Prostate gland (tissue), 2 donors: ENCODE measurements at places on chromosomes 4 and X.

DNA sequence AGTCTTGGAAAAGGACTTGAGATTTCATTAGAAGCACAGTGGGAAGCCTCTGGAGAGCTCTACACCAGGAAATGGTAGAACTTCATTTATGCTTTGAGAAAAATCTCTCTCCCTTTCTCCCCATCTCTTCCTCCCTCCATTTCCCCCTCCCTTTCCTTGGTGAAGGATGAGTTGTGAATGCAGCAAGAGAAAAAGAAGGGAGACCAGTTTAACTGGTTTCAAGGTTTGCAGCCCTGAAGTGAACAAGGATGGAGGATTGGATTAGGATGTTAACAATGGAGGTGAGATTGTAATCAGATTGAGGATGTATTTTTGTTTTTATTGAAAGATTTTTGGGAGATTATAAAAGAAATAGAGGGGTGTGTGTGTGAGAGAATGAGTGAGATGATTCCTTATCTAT is 99.5 kb downstream of the ANK2 start:
- H3K27me3 ChIP-seq, result no peaks in the 10 kb centered on the region
- H3K4me3 ChIP-seq, result no peak overlapping the region
- DNase-seq, result no peak
- no peaks in the 10 kb centered on the region for H3K4me1 ChIP-seq

DNA sequence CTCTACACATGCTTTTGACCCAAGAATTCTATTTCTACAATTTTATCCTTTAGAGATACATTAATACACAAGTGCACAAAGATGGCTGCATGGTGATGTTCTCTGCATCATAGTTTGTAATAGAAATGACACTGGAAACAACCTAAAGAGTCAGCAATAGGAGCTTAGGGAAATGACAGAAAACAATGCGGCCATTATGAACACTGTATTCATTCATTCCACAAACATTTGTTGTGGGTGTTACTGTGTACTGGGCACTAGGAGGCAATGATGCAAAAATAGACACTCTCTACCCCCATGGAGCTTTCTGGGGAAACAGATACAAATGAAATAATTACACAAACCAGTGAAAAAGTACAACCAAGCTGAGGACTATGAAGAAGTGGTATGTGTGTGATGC is 32.0 kb downstream of the IDS start:
- no peak overlapping the region for H3K4me3 ChIP-seq
- H3K4me1 ChIP-seq, result no peaks in the 10 kb centered on the region
- H3K36me3 ChIP-seq, result no peaks in the 10 kb centered on the region
- H3K27me3 ChIP-seq, result no peaks in the 10 kb centered on the region

GRCh38 chr4:80140194-80140593 is 57.1 kb upstream of the PRDM8 start:
- DNase-seq, result no peak
- no peak overlapping the region for H3K27ac ChIP-seq
- no peaks in the 10 kb centered on the region for H3K4me1 ChIP-seq

GRCh38 chrX:48696909-48697727 is 584 bp downstream of the SUV39H1 start:
- no peaks in the 10 kb centered on the region for H3K4me1 ChIP-seq
- no peaks in the 10 kb centered on the region for H3K36me3 ChIP-seq
- peak overlapping the region; percentile 63 for H3K4me3 ChIP-seq
- H3K27ac ChIP-seq, result peak overlapping the region; percentile 86

GRCh38 chr4:53122280-53123116 is 243.4 kb downstream of the SCFD2 start:
- H3K36me3 ChIP-seq, result no peaks in the 10 kb centered on the region
- no peaks in the 10 kb centered on the region for H3K4me1 ChIP-seq
- no peak overlapping the region for H3K27ac ChIP-seq
- no peak for DNase-seq

DNA sequence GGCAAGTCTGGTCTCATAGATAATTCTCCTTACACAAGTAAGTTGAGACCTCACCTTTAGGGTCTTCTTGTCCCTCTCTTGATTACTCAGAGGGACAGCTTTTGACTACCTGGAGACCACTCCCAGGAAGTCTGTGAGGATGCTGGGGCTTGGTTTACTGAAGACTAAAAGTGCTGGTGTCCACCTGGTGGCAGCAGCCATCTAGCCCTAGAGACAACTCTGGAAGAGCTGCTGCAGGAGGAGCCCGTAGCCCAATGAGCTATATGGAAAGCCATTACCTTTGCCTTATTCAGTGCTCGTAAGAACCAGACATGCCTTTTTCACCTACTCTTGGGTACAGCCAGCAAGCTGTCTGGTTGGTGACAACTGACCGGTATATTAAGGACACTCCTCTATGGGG is 7.3 kb downstream of the FGFBP2 start:
- H3K27me3 ChIP-seq, result no peaks in the 10 kb centered on the region
- no peaks in the 10 kb centered on the region for H3K4me1 ChIP-seq
- H3K36me3 ChIP-seq, result no peaks in the 10 kb centered on the region
- no peak overlapping the region for H3K4me3 ChIP-seq

- no peaks in the 10 kb centered on the region for H3K4me1 ChIP-seq
- H3K4me3 ChIP-seq, result no peak overlapping the region
- H3K27me3 ChIP-seq, result no peaks in the 10 kb centered on the region
Measured at GRCh38 chrX:71949363-71949762, 38.7 kb downstream of the NHSL2 start.

- no peak for DNase-seq
- no peaks in the 10 kb centered on the region for H3K4me1 ChIP-seq
- H3K4me3 ChIP-seq, result no peak overlapping the region
- H3K36me3 ChIP-seq, result no peaks in the 10 kb centered on the region
- H3K27me3 ChIP-seq, result no peaks in the 10 kb centered on the region
Measured at GRCh38 chrX:149060921-149061320, 444.2 kb downstream of the IDS start.

GRCh38 chr4:179747218-179747910 is 2305.1 kb upstream of the AGA start:
- H3K27ac ChIP-seq, result no peak overlapping the region
- H3K4me1 ChIP-seq, result no peaks in the 10 kb centered on the region
- no peaks in the 10 kb centered on the region for H3K27me3 ChIP-seq
- no peak for DNase-seq
- no peaks in the 10 kb centered on the region for H3K36me3 ChIP-seq
- no peak overlapping the region for H3K4me3 ChIP-seq

GRCh38 chr4:147596377-147596776 is 20.8 kb upstream of the TMEM184C start:
- no peak for DNase-seq
- H3K27ac ChIP-seq, result no peak overlapping the region
- H3K4me1 ChIP-seq, result no peaks in the 10 kb centered on the region
- H3K27me3 ChIP-seq, result no peaks in the 10 kb centered on the region

- DNase-seq, result no peak
- no peak overlapping the region for H3K27ac ChIP-seq
- no peaks in the 10 kb centered on the region for H3K36me3 ChIP-seq
- no peak overlapping the region for H3K4me3 ChIP-seq
Measured at GRCh38 chr4:183544109-183544508, 39.3 kb downstream of the ING2 start.

GRCh38 chrX:111200327-111200726 is 70.0 kb downstream of the CAPN6 start:
- H3K27me3 ChIP-seq, result no peaks in the 10 kb centered on the region
- no peak for DNase-seq
- no peaks in the 10 kb centered on the region for H3K4me1 ChIP-seq
- no peaks in the 10 kb centered on the region for H3K36me3 ChIP-seq
- H3K4me3 ChIP-seq, result no peak overlapping the region

GRCh38 chr4:79272126-79272525 is 53.7 kb downstream of the NAA11 start:
- no peak for DNase-seq
- H3K36me3 ChIP-seq, result no peaks in the 10 kb centered on the region
- no peak overlapping the region for H3K27ac ChIP-seq
- H3K4me1 ChIP-seq, result no peaks in the 10 kb centered on the region

DNA sequence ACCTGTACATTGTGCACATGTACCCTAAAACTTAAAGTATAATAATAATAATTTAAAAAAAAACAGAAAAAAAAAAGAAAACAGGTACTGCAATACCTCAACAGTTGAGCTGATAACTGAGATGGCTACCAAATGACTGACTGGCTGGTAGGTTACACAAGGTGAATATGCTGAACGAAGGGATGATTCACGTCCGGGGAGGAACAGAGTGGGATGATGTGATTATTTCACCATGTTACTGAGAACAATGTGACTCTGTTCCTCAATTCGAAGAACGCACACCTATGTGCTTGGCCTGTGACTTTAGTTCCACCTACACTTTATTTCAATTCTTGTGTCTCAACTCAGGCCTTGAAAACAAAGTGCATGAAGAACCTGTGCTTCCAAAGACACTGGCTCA is 111.7 kb downstream of the CXXC4 start:
- H3K4me1 ChIP-seq, result no peaks in the 10 kb centered on the region
- no peak overlapping the region for H3K4me3 ChIP-seq
- no peaks in the 10 kb centered on the region for H3K27me3 ChIP-seq
- H3K27ac ChIP-seq, result no peak overlapping the region
- DNase-seq, result no peak

GRCh38 chr4:5444918-5445517 is 263.3 kb downstream of the EVC2 start:
- DNase-seq, result no peak
- H3K36me3 ChIP-seq, result no peaks in the 10 kb centered on the region
- H3K4me1 ChIP-seq, result no peaks in the 10 kb centered on the region
- H3K27ac ChIP-seq, result no peak overlapping the region

- H3K27me3 ChIP-seq, result no peaks in the 10 kb centered on the region
- no peak for DNase-seq
- H3K4me3 ChIP-seq, result no peak overlapping the region
- H3K36me3 ChIP-seq, result no peaks in the 10 kb centered on the region
- H3K4me1 ChIP-seq, result no peaks in the 10 kb centered on the region
Measured at GRCh38 chrX:41688156-41688555, 617 bp upstream of the GPR34 start.

- H3K27ac ChIP-seq, result no peak overlapping the region
- DNase-seq, result no peak
- H3K4me3 ChIP-seq, result no peak overlapping the region
- no peaks in the 10 kb centered on the region for H3K36me3 ChIP-seq
- H3K4me1 ChIP-seq, result no peaks in the 10 kb centered on the region
Measured at GRCh38 chrX:131827935-131828334, 195.2 kb upstream of the STK26 start.

GRCh38 chr4:102563000-102563399 is 61.8 kb downstream of the NFKB1 start:
- no peaks in the 10 kb centered on the region for H3K4me1 ChIP-seq
- DNase-seq, result no peak
- no peak overlapping the region for H3K27ac ChIP-seq
- H3K4me3 ChIP-seq, result no peak overlapping the region
- no peaks in the 10 kb centered on the region for H3K36me3 ChIP-seq

DNA sequence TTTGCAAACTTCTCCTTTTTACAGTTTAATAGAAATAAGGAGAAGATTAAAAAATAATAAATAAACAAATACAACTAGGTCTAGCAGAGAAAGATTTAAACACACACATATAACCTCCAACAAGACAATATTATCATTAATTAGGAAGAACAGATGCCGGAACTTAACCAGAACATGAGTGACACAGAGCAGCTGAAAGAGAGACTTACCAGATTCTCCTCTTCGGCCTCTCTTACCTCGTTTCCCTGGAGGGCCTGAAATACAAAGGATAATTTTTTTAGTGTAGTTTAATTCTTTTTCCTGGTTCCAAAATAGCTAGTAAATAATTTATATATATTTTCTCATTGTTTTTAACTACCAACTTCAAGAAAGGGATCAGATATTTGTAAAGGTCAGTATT is 252.5 kb downstream of the COL25A1 start:
- no peak for DNase-seq
- no peaks in the 10 kb centered on the region for H3K27me3 ChIP-seq
- no peaks in the 10 kb centered on the region for H3K4me1 ChIP-seq
- no peak overlapping the region for H3K4me3 ChIP-seq

DNA sequence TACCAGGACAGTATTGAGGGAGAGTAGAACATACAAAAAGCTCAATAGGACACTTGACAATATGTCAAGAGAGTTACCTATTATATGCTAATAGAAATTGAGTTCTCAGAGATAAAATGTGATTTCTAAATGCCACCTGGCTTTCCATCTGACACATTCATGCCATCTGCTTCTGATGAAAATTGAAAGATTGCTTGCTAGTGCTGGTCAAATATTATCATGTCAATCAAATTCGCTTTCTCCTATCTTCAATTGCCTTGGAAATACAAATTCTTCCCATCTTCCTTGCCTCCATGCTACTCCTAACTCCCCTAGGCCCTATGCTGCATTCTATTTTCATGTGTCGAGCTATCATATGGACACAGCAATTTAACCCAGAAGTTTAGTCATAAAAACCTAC is 1076.9 kb downstream of the ARAP2 start:
- no peaks in the 10 kb centered on the region for H3K27me3 ChIP-seq
- DNase-seq, result no peak
- H3K4me3 ChIP-seq, result no peak overlapping the region
- H3K36me3 ChIP-seq, result no peaks in the 10 kb centered on the region
- H3K4me1 ChIP-seq, result no peaks in the 10 kb centered on the region

- no peaks in the 10 kb centered on the region for H3K4me1 ChIP-seq
- H3K36me3 ChIP-seq, result no peaks in the 10 kb centered on the region
- no peaks in the 10 kb centered on the region for H3K27me3 ChIP-seq
- H3K4me3 ChIP-seq, result no peak overlapping the region
Measured at GRCh38 chrX:79065696-79066095, 78.8 kb upstream of the GPR174 start.

DNA sequence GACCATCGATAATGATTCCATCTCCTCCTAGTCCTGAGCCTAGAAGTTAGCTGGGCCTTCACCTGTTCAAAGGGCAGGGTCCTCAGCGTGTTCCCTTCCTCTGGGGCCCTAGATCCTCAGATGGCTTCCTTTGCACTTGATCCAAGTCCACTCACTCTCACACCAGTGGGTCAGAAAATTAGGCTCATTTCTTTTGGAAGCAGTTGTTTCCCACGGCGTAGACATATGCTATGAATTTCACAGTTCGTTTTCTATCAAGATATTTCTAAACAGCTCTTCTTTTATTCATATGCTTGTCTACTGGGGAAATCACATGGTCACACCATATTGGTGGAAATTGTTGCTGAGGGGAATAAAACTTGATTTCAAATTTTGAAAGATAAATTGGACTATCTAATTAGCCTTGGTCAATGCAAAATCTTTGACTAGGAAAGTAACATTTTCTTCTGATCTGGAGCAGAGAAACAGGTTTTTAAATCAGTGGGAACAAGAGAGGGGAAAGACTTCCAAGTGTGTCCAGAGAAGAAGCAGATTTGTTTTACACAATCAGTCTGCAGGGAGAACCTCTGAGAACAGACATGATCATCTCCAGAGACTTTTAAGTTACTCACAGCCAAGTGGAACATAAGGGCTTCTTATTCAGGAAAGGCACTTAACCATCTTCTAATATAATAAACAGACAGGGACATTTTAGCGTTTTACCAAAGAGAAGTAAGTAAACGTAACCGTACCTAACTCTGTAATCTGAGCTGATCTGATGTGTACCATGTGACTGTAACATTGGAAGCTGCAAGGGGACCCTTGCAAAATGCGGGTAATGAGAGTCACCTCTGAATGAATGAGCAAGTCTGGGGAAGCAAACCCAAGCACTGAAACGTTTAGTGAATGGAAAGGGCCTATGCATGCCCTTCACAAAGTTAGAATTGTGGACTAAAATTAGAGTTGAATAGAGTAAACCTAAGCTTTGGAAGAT is 455.7 kb upstream of the FAT1 start:
- H3K27me3 ChIP-seq, result no peaks in the 10 kb centered on the region
- no peak overlapping the region for H3K4me3 ChIP-seq
- H3K36me3 ChIP-seq, result no peaks in the 10 kb centered on the region
- DNase-seq, result no peak
- no peak overlapping the region for H3K27ac ChIP-seq

- H3K27ac ChIP-seq, result no peak overlapping the region
- DNase-seq, result no peak
- H3K4me1 ChIP-seq, result no peaks in the 10 kb centered on the region
- no peaks in the 10 kb centered on the region for H3K36me3 ChIP-seq
- no peak overlapping the region for H3K4me3 ChIP-seq
Measured at GRCh38 chr4:84879651-84880200, 86.8 kb downstream of the WDFY3 start.

- H3K36me3 ChIP-seq, result no peaks in the 10 kb centered on the region
- peak overlapping the region; percentile 88 for H3K27ac ChIP-seq
- H3K4me1 ChIP-seq, result no peaks in the 10 kb centered on the region
Measured at GRCh38 chr4:148442832-148443511, 758 bp upstream of the NR3C2 start.
